ENCODE measurements at places on chromosomes 12 and 14. TPM values are rescaled to one million over a fixed set of nuclear protein-coding genes. Genes with fewer than 3 reads are reported as not detected.

The RAB3IP gene
- total RNA-seq: 74.1 TPM

GRCh38 chr14:90499121-90499520, 102.3 kb downstream of the CALM1 start:
- DNase-seq: peak; percentile 23

The SELPLG gene
- total RNA-seq: 4.4 TPM

- DNase-seq: no peak
Observed at GRCh38 chr12:116631619-116632018, 72.4 kb downstream of the MAP1LC3B2 start.

DNA sequence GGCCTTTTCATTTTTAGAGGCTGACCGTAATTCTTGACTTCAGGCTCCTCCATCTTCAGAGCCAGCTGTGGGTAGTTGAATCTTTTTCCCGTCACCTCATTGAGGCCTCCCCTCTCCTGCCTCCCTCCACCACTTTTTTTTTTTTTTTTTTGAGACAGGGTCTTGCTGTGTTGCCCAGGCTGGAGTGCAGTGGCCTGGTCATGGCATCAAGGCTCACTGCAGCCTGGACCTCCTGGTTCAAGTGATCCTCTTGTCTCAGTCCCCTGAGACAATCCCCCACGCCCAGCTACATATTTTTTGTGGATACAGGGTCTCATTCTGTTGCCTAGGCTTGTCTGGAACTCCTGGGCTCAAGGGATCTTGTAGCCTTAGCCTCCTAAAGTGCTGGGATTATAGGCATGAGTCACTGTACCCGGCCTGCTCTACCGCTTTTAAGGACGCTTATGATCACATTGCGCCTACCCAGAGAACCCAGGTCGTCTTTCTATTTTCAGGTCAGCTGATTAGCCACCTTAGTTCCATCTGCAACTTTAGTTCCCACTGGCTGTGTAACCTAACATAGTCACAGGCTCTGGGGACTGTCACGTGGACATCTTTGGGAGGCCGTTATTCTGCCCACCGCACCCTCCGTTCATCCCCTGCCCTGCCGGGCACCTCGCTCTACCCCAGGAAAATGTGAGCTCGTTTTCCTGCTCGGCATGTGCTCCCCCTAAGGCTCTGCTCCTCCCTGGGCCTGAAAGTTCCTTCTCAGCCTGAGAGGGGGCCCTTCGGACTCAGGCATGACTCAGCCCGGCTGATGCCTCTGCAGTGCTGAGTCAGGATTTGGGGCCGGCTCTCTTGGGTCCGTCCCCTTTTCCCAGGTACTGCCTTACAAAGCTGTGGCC, 13.4 kb downstream of the TNFAIP2 start:
- DNase-seq: no peak

DNA sequence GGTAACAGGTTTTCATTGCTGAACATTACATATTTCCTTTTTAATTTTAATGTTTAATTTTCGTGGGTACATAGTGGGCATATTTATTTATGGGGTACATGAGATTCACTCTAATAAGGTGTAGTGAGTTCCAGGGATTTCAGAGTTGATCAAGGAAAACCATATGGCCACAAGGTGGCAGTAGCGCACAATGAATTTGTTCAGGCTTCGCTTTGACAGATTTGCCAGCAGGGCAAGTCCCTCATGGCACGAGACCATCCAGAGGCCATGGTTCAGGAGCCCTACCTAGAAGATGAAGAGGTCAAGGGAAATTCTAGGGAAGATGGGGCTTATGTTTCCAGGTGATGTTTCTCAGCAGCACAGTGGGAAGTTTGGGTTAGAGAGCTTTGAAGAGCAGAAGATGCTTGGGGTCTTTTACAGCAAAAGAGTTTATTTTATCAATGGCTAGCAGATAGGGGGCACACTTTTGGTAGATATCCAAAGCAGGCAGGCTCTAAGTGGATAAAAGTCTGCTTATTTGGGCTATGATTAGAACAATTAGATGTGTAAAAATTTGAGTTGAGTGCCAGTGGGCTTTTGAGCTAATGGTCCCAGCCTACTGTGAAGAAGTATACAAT, 1004.4 kb downstream of the AACS start:
- DNase-seq: no peak

The APEX1 gene
- total RNA-seq: 79.8 TPM

The CCDC177 gene
- not detected for total RNA-seq

- no peak for DNase-seq
Observed at GRCh38 chr14:73227812-73228781, 9.2 kb upstream of the PAPLN start.

DNA sequence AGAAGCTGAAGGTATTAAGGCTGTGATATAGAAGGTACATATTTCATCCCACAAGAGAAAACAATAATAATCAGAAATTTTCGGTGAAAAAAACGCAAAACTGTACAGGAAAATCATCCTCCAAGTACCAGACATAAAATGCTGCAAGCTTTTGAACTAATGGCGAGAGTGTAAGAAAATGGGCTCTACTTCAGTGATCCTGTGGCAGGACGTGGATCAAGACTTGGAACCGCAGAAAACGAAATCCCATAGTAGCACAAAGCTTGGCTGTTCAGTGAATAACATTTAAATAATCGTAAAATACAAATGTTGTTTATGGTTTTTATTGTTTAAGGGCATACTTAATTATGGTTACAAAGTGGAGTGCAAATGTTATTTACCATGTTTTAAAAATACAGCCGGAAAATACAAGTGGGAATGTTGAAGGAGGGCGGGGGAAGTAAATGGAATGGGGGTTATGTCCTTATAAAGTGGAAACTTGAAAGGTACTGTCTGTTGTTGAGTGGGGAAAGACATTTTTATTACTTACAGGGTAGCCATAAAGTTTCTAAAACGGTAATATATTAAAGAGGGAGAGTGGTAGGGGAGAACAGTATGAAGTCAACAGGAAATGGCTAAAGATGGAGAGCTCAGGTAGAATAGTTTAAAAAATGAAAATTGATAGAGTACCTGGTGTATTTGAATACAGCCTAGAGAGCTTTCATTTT, 1.1 kb downstream of the SMIM10L1 start:
- DNase-seq: no peak

GRCh38 chr14:94966344-94966743, 191.0 kb downstream of the DICER1 start:
- no peak for DNase-seq

DNA sequence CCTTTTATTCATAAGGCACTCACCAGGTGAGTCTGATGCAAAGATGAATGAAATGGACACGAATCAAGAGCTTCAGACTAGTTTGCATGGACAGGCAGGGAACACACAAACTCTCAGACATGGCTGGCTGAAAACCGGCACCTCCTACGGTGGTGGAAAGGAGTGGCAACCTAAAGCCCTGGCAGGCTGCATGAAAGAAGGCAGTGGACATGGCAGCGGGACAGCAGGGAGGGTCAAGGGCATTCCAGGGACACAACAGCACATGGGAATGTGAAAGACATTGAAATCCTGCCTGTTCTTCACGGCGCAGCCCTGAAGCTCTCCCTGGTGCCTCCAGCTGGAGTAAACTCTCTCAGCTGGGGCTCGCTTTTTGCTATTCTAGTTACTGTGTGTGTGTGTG, 16.6 kb upstream of the LRTM2 start:
- DNase-seq: no peak

The SMCO2 gene
- total RNA-seq: not detected

- DNase-seq: no peak
Observed at GRCh38 chr14:96417254-96417653, 25.3 kb downstream of the AK7 start.
